ENCODE measurements at places on chromosomes 4 and X.

DNA sequence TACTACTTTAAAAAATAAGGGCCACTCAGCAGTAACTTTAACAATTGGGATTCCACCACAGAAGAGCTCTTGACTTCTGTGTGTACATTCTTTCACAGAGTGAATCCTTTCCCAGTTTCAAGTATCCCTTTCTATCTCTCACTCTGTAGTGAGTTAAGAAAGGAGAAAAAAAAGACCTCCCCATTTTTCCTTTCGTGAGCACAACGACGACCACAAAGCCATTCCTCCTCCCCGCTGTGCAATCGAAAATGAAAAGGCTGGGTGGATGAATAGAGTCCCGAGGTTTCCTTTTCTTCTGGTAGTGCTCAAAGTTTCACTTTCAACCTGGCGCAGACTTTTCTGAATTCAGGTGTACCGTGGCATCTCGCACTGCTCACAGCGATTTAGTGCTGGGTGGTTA is 58.0 kb downstream of the TAB3 start:
- DNase-seq = no peak

DNA sequence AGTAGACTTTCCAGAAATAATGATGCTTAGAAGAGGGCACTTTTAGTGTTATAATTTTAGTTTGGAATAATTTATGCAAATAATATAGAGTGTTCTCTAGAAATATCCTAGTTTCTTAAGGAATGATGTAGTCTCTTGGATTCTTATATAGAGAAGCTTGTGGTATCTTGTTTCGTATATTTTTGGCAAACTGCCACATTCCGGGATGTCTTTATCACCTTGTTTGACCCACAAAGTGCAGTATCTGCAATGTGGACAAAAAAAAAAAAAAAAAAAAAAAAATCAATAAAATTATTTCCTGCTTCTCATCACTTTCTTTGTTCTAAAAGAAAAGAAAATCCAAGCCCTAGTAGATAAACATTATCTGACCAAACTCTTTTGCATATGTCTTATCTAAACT is 1577.7 kb upstream of the TENM3 start:
- DNase-seq = no peak

DNA sequence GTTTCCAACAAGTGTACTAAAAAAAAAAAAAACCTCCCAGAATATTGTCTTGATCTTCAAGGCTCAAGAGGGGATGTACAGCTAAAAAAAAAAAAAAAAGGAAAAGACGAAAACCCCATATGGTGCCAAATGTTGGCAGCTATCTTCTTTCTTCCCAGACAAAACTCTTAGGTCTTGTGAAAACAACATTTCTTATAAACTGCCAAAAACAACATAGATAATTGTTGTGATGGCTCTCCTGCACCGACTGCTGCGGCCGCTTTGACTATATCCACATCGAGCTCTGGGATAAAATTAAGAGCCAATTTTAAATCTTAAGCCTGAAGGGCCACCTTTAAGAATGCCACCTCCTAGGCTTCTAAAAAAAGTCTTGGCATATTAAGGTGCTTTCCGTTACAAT is 23.5 kb downstream of the PDGFC start:
- DNase-seq = no peak

- DNase-seq = no peak
Measured at GRCh38 chr4:38765382-38765781, 17.4 kb downstream of the TLR10 start.

DNA sequence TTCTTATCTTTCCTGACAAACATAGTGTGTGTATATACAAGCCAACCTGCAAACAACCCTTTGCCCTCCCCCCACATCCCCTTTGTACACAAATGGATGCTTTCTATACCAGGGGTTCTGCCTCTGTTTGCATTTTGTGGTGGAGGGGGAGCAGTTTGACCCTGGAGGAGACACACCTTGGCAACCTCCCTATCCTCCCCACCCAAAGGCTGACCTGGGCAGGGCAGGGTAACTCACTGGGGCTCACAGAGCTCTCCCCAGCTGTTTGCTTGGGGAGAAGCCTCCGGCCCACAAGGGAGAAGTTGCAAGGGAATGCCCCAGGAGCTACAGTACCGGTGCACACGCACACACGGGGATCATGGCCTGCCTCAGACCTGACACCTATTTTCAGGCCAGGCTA is 372.6 kb downstream of the BCOR start:
- DNase-seq = no peak

DNA sequence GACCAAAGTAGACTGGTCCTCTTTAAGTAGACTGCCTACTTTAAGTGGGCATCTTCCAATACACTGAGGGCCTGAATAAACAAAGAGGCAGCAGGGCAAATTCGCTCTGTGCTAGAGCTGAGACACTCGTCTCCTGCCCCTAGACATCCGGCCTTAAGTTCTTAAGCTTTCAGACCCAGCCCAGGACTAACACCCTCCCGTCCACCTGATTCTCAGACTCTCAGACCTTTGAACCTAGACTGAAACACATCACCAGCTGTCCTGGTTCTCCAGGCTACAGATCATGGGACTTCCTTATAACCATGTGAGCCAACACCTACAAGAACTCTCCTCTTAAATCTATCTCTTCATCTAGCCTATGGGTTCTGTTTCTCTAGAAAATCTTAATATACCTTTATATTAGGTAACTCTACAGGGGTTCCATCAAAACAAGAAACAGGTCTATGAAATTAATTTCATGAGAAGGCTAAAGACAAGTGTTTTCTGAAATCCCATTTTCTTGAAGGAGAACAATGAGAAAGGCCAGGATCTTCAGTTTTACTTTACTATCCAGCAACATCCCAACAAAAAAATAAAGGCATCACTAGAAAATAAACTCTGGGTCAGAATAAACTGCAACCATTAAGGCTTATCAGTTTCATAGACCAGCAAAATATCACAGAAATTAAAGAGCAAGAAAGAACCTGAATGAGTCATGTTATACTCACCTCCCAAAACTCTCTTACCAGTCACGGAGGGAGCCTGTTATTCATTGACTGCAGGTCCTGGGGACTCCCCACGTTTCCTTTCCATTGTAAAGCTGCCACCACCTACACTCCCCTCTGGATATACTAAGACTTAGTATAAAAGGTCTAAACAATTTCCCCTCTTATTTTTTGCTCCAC is 14.8 kb downstream of the ADGRA3 start:
- no peak for DNase-seq

- DNase-seq = no peak
Measured at GRCh38 chr4:14125375-14126129, 498.0 kb upstream of the BOD1L1 start.

DNA sequence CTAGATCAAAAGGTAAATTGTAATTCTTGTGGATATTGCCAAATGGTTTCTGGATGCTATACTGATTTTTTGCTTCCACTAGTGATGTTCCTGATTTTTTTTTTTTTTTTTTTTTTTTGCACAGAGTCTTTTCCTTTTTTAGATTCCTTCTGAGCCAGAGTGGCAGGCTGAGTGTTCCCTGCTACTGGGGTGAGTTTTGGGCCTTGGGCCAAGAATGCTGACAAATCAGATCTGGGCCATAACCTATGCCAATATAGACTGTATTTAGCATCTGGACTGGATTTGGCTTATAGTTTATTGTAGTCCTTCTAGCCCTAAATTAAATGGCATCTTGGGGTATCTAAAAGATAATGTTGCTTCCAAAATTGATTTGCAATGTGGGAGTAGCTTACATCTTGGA is 52.8 kb downstream of the REPS2 start:
- DNase-seq = peak; percentile 38

DNA sequence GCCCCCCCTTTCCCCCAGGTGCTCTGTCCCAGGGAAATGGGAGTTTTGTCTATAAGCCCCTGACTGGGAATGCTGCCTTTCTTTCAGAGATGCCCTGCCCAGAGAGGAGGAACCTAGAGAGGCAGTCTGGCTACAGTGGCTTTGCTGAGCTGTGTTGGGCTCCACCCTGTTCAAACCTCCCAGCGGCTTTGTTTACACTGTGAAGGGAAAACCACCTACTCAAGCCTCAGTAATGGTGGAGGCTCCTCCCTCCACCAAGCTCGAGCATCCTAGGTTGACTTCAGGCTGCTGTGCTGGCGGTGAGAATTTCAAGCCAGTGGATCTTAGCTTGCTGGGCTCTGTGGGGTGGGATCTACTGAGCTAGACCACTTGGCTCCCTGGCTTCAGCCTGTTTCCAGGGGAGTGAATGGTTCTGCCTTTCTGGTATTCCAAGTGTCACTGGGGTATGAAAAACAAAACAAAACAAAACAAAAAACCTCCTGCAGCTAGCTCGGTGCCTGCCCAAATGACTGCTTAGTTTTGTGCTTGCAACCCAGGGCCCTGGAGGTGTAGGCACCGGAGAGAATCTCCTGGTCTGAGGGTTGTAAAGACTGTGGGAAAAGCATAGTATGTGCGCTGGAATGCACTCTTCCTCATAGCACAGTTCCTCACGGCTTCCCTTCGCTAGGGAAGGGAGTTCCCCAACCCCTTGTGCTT is 41.7 kb downstream of the ITM2A start:
- no peak for DNase-seq

- no peak for DNase-seq
Measured at GRCh38 chr4:182019148-182019652, 224.0 kb upstream of the TENM3 start.

GRCh38 chr4:35948171-35948570 is 296.1 kb downstream of the ARAP2 start:
- DNase-seq = no peak

- DNase-seq = no peak
Measured at GRCh38 chrX:108018656-108019381, 26.0 kb upstream of the VSIG1 start.

GRCh38 chr4:77959566-77960338 is 97.1 kb downstream of the MRPL1 start:
- peak; percentile 36 for DNase-seq

- DNase-seq = no peak
Measured at GRCh38 chrX:12595720-12596119, 195.5 kb upstream of the PRPS2 start.

GRCh38 chrX:113260474-113260873 is 419.8 kb upstream of the AMOT start:
- no peak for DNase-seq

- DNase-seq = no peak
Measured at GRCh38 chrX:72395237-72395636, 89.5 kb upstream of the CITED1 start.

DNA sequence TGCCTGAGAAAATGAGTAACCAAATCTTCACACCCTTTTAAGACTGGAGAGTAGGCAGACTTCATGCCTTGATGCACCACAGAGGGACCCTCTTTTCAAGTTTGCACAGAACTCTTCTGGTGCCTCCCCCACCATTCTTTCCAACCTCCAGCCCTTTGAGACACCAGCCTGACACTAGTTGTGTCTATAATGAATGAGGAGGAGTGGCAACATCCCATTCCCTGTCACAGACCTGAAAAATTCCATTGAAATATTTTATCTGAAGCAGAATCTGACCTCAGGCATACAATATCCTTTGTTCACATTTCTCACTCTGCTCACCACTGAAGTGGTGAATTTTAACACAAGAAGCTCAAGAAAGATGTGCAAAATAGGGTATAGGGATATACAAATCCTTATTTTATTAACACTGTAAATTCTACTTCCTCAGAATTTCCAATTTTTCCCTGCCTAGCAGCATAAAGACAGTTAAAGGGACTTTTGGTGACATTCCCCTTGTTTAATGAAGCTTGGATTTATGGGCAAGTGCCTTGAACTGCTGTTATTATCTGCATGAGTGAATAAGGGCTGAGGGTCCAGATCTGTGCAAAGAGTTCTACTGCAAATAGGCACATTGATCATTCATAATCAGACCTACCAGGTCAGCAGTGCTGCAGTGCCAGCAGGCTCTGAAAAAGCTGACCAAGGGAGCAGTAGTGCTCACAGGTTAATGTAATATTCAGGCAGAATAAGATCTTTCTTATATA is 149.9 kb upstream of the PAQR3 start:
- no peak for DNase-seq

- no peak for DNase-seq
Measured at GRCh38 chrX:17851874-17852273, 9.2 kb downstream of the RAI2 start.

DNA sequence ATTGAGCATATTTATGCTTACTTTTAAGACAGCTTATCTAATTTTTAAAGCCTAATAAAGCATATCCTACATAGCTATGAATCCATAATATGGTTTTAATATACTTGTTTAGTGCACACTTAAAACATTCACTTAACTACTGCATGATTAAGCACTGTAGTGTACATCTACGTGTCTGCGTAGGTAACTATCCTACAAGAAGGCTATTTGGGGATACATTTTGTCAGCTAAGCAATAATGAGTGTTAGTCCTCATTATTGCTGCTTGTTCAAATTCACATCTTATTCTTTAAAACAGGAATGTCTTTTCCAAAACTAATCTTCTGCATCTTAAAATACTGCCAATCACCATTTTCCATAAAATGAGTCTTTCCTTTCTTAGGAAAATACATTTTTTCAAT is 38.6 kb downstream of the GASK1B start:
- DNase-seq = no peak

Measured in cerebellar cortex (tissue), 1 donor.